Coronary artery (tissue), 2 donors: ENCODE measurements at places on chromosomes 6 and 20.

- DNase-seq, result no peak
Measured at GRCh38 chr6:142958343-142958742, 13.4 kb upstream of the HIVEP2 start.

- no peak for DNase-seq
Measured at GRCh38 chr20:57559658-57560553, 1.0 kb upstream of the PCK1 start.

DNA sequence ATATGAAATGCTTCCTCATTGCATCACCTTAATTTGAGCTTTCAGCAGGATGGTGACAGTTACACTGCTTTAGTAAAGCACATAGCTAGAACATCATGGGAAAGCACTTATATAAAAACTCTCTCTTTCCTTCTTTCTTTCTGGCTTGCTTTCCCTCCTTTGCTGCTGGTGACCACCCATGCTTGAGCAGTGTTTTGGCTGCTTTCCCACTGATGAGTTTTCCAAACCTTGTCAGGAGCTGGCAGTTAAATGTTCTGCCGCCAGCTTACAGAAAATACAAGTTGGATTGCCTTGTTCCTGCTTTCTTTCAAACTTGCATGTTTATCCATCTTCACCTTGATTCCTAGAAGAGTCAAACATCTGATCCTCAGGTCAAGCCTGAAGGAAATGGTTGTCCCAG lies 323.9 kb downstream of the FOXA2 start:
- DNase-seq, result no peak

DNA sequence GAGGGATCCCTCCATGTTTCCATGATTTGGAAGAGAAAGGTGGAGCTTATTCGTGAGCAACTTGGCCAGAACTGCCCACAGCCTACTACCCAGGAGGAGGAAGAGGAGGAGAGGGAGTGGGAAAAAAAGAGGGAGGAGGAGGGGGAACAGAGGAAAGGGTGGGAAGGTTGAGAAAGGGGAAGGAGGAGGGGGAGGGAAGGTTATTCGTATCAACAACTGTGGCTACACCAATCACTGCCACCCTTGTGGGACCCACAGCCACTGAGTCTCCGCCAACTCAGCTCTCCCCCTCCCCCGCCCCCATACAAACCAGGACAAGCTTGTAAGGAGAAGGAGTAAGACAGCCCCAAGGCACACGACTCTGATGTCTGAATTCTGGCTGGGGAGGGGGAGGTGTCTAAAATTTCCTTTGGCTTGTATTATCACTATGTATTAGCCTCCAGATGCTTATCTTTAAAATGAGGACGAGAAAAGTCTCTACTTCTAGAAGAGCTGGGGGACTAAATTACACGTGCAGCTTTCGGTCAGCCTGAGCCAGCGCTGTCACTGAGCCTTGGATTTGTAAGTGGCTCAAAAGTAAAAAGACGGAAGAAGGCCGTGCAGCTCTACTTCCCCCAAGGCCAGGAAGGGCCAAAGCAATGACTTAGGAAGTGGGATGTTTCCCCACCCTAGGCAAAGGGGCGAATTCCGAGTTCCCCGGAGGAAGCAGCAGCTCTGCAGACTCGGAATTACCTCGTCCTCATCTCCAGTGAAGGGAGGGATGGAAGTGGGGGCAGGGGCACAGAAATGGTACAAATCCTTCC lies 1.0 kb downstream of the FKBP1A start:
- DNase-seq, result no peak

GRCh38 chr6:13369591-13369990 lies 41.3 kb upstream of the TBC1D7 start:
- DNase-seq, result no peak

- no peak for DNase-seq
Measured at GRCh38 chr6:20135677-20136268, 76.5 kb downstream of the MBOAT1 start.

DNA sequence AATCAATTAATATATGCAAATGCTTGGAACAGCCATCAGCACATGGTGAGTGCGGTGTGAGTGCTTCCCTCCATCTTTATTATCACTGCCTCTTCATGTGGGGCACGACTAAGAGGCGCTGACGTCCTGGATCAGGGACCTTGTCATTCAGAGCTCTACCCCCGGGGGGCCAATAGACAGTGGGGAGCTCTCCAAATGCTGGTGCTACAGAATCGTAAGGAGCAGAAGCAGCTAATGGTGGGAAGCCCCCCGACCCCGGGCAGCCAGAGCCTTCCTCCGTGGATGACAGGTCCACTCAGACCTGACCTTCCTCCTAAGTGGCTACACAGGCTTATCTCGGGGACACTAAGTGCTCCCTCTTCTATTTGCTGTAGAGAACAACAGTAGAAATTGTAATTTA lies 257.5 kb upstream of the PMEPA1 start:
- DNase-seq, result no peak

DNA sequence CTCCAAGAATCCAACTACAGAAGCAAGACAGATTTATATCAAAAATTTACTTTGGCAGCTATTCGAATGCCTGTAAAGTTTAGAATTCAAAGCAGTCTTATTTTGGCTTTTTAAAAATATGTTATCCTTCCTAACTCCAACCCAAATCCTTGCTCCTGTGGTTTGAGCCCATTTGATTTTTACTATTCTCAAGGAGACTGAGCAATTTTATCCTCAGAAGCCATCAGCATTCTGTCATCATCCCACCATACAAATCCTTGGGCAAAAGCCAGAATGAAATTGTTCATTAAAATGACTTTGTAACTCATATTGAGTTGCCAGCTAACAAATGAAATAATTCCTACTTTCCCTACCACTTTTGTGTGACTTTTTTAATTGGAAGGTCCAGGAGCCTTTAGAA lies 392.8 kb downstream of the ADGRB3 start:
- DNase-seq, result no peak

DNA sequence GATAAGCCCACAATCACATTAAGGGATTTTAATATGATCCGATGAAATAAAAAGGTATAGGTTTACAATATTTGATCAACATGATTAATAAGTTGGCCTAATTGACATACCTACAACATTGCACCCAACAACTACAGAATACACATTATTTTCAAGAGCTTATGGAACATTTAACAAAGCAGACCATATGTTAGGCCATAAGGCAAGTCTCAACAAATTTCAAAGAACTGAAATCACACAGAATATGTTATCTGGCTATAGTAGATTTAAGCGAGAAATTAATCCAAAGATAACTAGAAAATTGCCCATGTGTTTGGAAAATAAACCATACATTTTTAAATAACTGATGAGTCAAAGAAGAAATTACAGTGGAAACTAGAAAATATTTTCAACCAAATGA lies 126.0 kb upstream of the KCNG1 start:
- no peak for DNase-seq

GRCh38 chr6:150652848-150653613 lies 53.3 kb downstream of the PLEKHG1 start:
- no peak for DNase-seq

GRCh38 chr6:28353356-28353755 lies 3.6 kb downstream of the ZKSCAN3 start:
- DNase-seq, result no peak

DNA sequence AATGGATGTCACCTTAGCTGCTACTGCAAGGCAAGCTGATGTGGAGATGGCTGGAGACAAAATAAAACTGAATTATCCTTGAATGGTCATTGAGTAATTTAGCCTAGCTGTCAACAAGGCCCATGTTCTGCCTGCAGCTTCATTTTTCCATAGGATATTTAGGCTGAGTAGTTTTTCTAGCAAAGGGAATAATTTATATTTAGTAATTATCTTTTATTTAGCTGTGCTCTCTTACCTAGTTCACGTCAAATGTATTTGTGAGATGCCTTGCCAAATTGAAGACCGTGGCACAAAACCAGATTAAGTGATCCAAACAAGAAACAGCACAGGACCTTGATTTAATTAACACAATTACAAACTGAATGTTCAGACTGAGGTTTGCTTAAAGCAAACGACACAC lies 77.4 kb upstream of the CEP162 start:
- DNase-seq, result no peak

- no peak for DNase-seq
Measured at GRCh38 chr20:13525225-13525940, 113.3 kb downstream of the TASP1 start.

GRCh38 chr6:37783856-37784584 lies 35.5 kb upstream of the ZFAND3 start:
- DNase-seq, result no peak

- no peak for DNase-seq
Measured at GRCh38 chr6:2020909-2021308, 224.5 kb downstream of the GMDS start.

- no peak for DNase-seq
Measured at GRCh38 chr20:20386192-20386591, 18.3 kb downstream of the INSM1 start.

GRCh38 chr20:2888224-2888955 lies 15.1 kb downstream of the PTPRA start:
- no peak for DNase-seq

GRCh38 chr6:149079456-149079855 lies 238.1 kb upstream of the TAB2 start:
- no peak for DNase-seq

DNA sequence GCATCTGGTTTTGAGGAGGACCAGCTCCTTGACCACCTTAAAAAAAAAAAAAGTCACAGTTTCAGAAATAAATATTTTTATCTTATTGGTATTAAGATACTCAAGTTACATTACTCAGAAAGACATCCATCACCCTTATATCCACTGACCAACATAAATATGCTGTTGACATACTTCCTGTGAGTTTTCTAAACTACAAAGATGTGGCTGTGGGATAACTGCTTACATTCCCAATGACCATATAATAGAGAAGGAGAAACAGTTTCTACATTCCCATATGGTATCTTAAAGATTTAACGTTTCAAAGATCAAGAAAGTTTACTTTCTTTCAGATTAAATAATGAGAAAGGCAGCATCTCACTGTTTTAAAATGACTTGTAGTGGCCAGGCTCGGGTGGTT lies 46.3 kb downstream of the TP53INP2 start:
- no peak for DNase-seq

GRCh38 chr6:98634569-98634968 lies 199.8 kb upstream of the POU3F2 start:
- no peak for DNase-seq

- DNase-seq, result no peak
Measured at GRCh38 chr20:53028337-53029007, 56.3 kb downstream of the TSHZ2 start.
